ENCODE measurements at places on chromosomes 1 and 21.
A peak's percentile ranks its signal among the peaks of the same experiment; 100 is the strongest.

DNA sequence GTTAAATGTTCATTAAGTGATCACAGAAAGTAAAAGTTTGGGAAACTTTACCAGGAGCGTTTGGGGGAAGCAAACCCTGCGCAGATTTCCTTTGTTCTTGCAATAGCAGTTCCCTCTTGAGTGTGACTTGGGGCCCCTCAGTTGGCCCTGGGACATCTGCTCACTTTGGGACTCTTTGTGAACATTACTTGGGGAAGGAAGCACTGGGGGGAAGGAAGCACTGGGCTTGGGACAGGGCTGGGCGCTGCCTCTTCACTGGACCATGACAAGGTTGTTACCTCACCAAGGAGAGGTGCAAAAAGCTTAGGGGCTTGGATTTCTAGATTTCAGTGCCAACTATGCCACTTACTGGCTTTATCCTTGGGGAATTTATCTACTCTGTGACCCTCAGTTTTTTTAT, 63.5 kb downstream of the ETS2 start:
- no peaks in the 10 kb centered on the region for H3K27me3 ChIP-seq
- H3K36me3 ChIP-seq, result no peaks in the 10 kb centered on the region
- H3K4me3 ChIP-seq, result no peak overlapping the region

DNA sequence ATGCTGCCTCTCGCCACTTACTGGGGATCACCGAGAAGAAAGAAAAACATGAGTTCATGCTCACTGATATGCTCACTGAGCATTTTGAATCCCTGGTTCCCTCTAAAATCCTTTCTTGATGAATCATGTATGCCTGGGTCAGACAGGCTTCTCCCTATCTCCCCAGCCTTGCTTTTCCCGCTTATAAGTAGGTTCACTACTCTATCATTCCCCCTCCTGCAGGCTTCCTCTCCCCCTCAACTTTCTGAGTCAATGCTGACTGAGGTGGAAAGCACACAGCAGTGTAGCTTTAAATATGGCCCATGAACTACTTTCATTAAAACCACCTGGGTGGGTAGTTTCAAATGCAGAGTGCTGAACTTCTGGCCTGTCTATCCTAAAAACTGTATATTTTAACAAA, 41.7 kb downstream of the FMO4 start:
- no peak for DNase-seq
- no peaks in the 10 kb centered on the region for H3K27me3 ChIP-seq
- H3K36me3 ChIP-seq, result no peaks in the 10 kb centered on the region
- no peak overlapping the region for H3K27ac ChIP-seq
- H3K4me3 ChIP-seq, result no peak overlapping the region

DNA sequence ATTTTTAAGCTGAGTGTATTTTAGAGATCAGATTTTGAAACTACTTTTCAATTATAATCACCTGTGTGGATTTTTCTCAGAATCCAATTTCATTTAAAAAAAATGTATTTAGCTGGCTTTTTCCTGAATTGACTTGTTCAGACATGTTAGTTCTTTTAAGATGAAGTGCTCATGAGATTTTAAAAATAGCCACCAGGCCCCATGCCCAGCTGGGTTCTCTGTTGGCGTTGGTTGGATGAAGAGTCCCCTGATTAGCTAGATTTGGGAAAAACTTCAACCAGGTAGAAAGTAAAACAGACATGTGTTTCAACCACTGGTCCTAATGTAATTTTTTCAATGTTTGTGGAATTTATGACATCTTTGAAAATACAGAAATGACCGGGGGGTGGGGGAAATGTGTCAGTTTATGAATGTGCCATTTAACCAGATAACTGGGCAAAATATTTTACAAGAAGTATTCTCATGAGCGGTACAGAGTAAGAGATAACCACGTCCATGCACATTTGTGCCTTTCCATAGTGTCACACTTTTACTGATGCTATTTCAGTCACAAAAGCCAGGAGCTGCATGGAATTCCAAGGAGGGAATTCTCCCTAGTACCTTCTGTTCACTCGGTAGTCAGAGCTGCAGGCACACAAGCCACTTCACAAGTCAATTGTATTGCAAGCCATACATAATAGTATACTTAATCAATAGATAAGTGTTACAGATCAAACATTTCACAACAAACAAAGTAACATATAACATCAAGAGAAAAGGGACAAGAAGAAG, 51.1 kb downstream of the KCNK1 start:
- H3K27me3 ChIP-seq, result no peaks in the 10 kb centered on the region
- no peak overlapping the region for H3K4me3 ChIP-seq
- no peak overlapping the region for H3K27ac ChIP-seq

GRCh38 chr1:64539781-64540218, 69.9 kb downstream of the CACHD1 start:
- H3K27ac ChIP-seq, result no peak overlapping the region
- H3K4me1 ChIP-seq, result peaks cover 8% of the 10 kb centered on the region
- no peak overlapping the region for H3K4me3 ChIP-seq
- H3K36me3 ChIP-seq, result no peaks in the 10 kb centered on the region
- no peak for DNase-seq

DNA sequence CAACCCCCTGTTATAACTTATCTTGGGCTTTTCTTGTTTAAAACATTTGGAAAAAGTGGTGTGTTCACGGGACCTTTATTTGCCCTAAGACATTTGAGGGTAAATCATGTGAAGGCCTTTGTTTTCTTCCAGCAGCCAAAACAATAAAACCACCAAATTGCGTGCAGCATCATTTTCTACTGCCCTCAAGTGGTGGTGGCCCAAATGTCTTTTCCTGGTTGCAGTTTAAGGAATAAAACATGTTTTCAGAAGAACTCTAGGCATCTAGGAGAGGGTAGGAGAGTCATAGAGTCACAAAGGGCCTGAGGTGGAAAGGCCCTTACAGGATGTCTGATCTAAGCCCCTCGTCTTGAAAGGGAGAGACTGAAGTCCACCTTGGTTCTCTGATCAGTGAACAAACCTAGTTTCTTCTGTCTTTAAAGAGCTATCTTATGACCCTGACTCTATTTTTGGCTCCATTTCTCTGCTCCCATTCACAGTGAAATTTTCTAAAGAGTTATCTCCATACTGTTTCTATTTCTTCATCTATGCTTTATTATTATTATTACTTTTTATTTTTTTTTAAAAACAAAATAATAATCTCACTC, 16.0 kb upstream of the EPS15 start:
- peaks cover 2% of the 10 kb centered on the region for H3K4me1 ChIP-seq
- no peak overlapping the region for H3K27ac ChIP-seq
- DNase-seq, result peak; percentile 21
- H3K27me3 ChIP-seq, result peaks cover 10% of the 10 kb centered on the region
- H3K36me3 ChIP-seq, result no peaks in the 10 kb centered on the region

DNA sequence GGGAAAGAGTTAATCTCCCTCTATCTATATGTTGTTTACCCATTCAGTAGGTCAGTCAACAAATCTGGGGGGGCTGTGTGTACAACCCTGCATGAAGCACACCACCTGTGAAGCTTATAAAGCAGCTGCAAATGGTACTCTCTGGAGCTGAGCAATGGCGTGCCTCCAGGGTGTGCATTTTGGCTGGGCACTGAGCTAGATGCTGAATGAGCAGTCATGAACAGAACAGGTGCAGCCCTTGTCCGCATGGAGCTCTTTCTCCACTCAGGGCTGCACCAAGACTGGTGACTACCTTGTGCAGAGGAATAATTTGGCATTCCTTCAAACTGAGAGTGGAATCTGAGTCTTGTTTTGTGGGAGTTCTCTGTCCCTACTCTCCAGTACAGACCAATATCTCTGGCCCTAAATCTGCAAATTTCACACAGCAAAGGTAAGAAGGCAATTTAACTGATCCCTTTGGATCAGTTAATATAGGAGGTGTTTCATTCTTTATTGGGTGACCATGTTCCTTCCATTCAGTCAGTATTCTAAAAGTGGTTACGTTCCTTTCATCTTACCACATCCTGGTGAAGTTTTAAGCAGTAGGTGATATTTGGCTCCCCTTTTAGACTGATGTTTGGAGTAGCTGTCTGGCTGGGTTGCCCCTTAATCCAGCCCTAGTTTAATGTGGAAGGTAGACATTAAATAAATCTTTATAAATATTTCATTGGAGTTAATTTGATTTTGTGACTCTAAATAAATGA, 76.0 kb downstream of the GPR88 start:
- H3K27me3 ChIP-seq, result no peaks in the 10 kb centered on the region
- no peak overlapping the region for H3K27ac ChIP-seq
- H3K4me1 ChIP-seq, result no peaks in the 10 kb centered on the region
- H3K36me3 ChIP-seq, result no peaks in the 10 kb centered on the region
- H3K4me3 ChIP-seq, result no peak overlapping the region

DNA sequence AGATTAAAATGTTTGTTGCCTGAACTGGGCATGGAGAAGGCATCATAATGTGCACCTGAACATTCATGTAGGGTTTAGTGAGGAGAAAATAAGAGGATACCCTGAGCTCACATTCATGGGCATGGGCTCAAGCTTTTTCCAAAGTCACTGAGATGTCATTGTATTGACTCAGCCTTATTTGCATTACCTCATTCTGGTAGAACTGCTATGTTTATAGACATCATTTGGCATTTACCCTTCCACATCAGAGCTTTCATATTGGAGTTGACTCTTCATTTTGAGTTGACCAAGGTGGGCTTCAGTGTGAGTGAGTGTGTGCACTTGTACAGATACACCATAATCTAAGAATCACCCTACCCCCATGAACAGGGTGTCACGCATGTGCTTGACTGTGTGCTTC, 143.2 kb downstream of the PBX1 start:
- peaks cover 8% of the 10 kb centered on the region for H3K4me1 ChIP-seq
- no peak overlapping the region for H3K27ac ChIP-seq
- no peak overlapping the region for H3K4me3 ChIP-seq
- DNase-seq, result no peak
- H3K27me3 ChIP-seq, result no peaks in the 10 kb centered on the region

DNA sequence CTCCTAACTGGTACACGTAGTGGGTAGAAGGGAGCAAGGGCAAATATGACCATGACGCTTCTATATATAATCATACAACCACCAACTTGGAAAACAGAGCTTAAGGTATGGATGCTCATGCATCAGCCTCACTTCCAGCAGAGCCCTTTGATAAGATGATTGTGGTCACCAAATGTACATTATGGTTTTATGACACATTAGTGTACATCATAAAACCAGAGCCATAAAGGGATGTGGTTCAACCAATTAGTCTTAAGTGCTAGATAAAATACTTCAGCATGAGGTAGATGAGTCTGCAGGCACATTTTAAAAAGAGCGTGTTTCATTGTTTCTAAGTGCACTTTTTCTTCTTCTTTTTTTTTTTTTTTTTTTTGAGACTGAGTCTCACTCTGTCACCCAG, 43.7 kb downstream of the NIBAN1 start:
- DNase-seq, result no peak
- H3K4me3 ChIP-seq, result no peak overlapping the region
- no peak overlapping the region for H3K27ac ChIP-seq
- no peaks in the 10 kb centered on the region for H3K4me1 ChIP-seq
- H3K27me3 ChIP-seq, result no peaks in the 10 kb centered on the region
- no peaks in the 10 kb centered on the region for H3K36me3 ChIP-seq

- H3K27ac ChIP-seq, result no peak overlapping the region
- no peaks in the 10 kb centered on the region for H3K36me3 ChIP-seq
- H3K27me3 ChIP-seq, result no peaks in the 10 kb centered on the region
Observed at GRCh38 chr1:3011127-3011526, 10.1 kb upstream of the ACTRT2 start.

Data from neuronal stem cell (in vitro differentiated cells).